WERI-Rb-1 (cell line): ENCODE measurements at places on chromosomes 4 and X.
A peak's percentile ranks its signal among the peaks of the same experiment; 100 is the strongest.

DNA sequence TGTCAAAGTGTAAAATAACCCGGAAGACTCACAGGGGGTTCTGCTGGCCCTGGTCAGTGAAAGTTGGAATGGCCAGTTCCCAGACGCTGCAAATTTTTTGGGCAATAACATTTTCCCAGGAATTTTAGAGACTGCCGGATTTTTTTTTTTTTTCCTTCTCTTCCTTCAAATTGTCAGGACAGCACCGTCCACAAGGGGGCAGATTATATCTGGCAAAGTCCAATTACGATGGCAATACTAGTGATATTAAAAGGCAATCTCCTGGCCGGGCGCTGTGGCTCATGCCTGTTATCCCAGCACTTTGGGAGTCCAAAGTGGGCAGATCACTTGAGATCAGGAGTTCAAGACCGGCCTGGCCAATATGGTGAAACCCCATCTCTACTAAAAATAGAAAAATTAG lies 20.5 kb downstream of the SLC25A5 start:
- DNase-seq: peak; percentile 52

GRCh38 chr4:125663896-125664767 lies 349.4 kb downstream of the FAT4 start:
- peak; percentile 56 for DNase-seq

DNA sequence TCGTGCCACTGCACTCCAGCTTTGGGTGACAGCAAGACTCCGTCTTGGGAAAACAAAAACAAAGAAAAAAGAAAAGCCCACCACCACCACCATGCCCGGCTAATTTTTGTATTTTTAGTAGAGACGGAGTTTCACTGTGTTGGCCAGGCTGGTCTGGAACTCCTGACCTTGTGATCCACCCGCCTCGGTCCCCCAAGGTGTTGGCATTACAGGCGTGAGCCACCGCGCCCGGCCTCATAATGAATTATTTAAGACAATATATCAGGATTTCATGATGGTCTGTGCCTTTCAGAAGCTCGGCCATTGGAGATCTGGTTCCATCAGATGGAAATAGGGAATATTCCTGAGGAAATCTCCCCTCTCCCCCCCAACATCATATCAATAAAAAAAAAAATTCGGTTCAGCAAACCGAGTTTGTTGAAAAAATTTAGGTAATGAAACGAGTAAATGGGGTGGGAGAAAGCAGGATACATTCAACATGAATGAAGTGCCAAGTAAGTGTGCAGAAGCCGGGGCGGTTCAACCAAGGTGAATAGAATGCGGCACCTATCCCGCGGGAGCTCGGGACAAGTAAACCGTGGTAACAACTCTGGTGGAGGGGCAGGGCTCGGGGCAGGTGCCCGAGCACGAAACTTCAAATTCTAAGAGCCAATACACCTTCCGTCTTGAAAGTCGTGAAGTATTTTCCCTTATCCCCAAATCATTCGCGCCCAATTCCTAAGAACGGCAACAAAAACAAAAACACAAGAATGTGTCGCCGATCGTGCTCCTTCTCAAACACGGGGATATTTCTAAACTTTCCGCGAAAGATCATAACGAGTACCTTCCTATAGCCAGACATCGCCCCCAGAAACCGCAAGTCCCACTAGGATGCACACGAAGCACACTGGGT lies 773 bp upstream of the TXLNG start:
- peak; percentile 21 for DNase-seq

- DNase-seq: peak; percentile 72
These were observed 105.9 kb upstream of the TENM3 start for GRCh38 chr4:182137343-182137742.

- no peak for DNase-seq
These were observed at the start of gene PNMA6E for GRCh38 chrX:153401133-153401764. PNMA6E (minus strand) TSS chrX:153401350; CDS start chrX:153398849, 2,501 bp downstream.

GRCh38 chr4:165474784-165475705 lies 96.2 kb downstream of the CPE start:
- no peak for DNase-seq

DNA sequence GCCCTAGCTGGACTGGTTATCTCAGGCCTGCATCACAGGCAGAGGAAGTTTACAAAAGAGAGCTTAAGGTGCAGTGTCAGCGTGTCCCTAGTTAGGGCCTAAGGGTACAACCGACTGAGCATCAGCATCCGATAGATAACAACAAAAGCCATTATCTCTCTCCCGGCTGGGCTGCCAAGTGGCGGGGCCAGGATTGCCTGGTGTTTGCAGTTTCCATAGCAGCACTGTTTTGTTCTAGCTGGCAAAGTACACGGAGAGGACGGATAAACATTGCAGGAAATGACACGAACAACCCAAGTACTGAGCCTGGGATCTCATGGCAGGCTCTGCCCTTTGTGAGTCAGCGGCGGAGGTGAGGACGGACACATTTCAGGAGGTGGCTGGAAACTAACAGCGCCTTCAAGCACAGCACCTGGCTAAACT lies 104.7 kb upstream of the NOCT start:
- DNase-seq: no peak

- no peak for DNase-seq
These were observed 41.2 kb upstream of the PDHA2 start for GRCh38 chr4:95798727-95799126.

- no peak for DNase-seq
These were observed 443.6 kb downstream of the UBE2NL start for GRCh38 chrX:144327495-144327894.

GRCh38 chr4:77120886-77121508 lies 36.0 kb upstream of the CCNG2 start:
- no peak for DNase-seq

DNA sequence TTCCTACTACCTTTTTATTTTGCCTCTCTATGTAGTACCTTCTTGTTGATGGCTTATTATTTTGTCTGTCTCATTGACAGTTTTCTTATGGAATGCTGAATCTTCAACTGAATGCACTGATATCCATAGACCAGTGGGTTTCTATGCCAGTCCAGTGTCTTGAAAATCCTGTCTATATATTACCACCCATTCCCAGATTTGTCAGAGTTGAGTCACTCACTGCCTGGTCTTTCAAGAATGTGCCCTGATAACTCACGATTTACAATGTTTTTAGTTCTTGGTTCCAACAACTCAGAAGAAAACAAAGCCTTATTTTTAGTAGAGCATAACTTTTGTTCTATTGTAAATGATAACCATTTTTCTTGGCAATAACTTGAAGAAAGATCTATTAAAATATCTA lies 606.0 kb upstream of the PITX2 start:
- no peak for DNase-seq

DNA sequence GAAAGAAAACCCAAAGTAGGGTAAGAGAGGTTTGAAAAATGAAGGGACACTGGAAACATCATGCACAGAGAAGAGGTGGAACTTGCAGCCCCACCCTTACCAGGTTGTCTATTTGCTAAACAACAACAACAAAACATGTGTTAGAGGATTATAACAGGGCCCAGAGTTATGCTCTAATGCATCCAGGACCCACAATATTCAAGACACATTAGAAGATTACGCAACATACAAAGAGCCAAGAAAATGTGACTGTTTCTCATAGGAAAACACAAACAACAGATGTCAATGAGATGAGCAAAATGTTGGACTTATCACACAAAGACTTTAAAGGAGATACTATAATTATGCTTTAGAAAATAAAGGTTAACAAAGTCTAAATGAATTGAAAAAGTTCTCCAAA lies 128.5 kb downstream of the LRBA start:
- DNase-seq: no peak

- DNase-seq: no peak
These were observed 223.7 kb upstream of the DIPK2B start for GRCh38 chrX:45424326-45424725.

DNA sequence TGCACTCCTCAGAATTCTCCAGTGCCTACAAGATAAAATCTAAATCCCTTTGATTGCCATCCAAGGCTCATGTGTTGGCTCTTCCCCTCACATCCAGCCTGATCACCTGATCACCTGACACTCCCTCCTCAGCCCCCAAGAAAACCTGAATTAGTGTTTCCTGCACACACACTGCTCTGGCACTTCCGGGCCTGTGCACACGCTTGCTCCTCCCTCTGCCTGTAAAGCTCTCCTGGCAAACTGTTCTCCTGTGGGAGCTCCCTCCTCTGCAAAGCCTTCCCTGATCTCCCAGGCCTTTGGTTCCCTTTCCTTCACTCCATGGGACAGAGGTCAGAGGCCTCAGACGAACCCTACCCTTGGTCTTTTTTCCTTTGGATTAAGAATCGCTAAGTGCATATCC lies 19.9 kb downstream of the PHKA2 start:
- peak; percentile 14 for DNase-seq

- no peak for DNase-seq
These were observed 123.5 kb downstream of the PTPN13 start for GRCh38 chr4:86717651-86718050.

DNA sequence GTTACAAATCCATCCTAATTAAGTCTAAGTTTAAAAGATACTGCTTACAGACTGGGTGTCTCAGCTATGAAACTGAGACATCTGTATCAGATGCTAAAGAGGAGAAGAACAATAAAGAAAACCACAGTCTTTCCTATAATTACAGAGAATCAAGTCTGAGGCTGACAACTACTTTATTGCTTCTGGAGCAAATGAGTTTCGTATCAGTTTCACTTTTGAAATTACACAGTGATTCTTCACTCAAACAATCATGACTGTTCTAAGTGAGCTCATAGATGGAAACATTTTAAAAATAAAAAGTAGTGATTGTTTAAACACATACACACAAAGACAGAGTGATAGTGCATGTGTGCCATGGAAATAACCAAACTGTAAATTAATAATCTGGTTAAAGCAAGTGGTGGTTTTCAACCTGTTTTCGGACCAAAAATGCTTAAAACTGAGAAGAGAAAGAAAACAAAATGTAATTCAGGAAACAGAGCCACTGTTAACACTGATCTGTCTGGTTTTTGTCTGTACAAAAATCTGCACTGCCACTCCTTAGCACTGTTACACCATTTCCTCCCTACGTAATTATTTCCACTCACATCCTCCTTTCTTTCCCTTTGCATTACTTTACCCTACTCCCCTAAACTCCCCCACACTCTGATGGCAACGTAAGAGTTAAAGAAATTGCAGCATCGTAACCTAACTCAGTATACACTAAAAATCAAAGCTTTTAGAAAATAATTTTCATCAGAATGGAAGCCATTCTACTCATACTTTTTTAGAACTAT lies 12.5 kb downstream of the RFC1 start:
- DNase-seq: no peak
